ENCODE measurements at places on chromosomes 3 and 15.

DNA sequence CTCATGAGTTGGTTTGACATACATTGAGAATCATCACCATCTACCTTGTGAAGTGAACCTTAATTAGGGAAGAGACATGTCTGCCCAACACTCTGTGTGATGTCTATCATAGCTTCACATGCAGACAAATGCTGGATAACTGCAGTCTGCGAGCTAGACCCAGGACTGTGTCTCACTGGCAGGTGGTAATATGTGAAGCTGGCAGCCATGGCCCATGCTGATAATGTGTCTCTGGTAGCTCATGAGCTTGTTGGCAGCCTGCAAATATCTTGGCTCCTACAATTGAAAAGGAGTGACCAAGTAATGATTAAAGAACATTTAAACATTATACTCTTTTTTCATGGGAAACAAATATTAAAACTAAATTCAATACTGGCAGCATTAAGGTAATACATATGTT, 234.8 kb downstream of the CHST2 start:
- DNase-seq: no peak

- DNase-seq: no peak
Observed at GRCh38 chr3:126679831-126680666, 24.0 kb upstream of the CHCHD6 start.

DNA sequence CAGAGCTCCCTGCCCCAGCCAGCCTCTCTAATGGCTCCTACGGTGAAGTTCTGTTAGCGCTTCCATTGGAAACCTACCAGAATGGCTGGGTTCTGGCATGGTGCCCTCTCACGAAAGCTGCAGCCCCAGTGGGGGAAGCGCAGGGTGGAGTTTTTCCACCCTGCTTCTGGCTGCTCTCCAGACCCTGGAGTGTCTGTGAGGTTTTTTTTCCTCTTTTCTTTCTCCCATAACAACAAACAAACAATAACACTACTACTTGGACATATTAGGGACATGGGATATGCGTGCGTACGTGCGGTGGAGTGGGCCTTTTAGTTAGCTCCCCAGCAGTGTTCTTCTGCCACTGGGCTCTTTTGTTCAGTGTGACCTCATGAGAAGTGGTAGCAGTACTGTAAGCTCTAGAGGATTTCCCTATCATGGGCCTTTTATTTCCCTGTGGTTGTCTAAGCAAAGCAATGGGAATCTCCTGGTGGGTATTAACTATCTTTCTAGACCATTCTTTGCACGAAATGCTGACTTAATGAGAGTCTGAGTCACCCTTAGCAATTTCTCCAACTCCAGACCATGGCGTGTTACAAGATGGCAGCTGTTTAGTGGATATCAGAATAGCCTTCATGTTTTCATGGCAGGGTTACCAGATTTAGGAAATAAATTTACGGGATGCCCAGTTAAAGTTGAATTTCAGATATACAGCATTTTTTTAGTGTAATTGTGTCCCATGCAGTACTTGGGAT, 161.9 kb downstream of the FNDC3B start:
- peak; percentile 90 for DNase-seq

GRCh38 chr3:125116311-125117080, 60.7 kb upstream of the HEG1 start:
- DNase-seq: no peak

GRCh38 chr3:30873671-30874070, 20.8 kb downstream of the GADL1 start:
- DNase-seq: no peak

GRCh38 chr3:5197470-5198312, 10.2 kb downstream of the EDEM1 start:
- no peak for DNase-seq

DNA sequence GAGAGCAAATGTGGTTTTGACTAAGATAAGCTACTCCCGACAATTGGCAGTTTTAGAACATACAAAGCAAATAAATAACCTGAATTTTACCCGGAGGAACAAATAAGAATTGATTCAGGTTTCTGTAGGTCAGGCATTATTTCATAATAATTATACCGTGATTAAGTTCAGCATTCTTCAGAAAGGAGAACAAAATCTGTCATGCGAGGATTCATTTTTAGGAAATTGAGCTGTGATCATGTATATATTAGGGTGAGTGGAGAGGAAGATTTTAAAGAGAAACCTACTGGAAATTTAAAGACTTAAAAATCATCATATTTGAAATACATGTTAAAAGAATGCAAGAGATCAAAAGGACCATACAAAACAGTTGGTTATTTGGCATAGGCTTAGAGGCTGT, 20.5 kb downstream of the ZNF609 start:
- no peak for DNase-seq

DNA sequence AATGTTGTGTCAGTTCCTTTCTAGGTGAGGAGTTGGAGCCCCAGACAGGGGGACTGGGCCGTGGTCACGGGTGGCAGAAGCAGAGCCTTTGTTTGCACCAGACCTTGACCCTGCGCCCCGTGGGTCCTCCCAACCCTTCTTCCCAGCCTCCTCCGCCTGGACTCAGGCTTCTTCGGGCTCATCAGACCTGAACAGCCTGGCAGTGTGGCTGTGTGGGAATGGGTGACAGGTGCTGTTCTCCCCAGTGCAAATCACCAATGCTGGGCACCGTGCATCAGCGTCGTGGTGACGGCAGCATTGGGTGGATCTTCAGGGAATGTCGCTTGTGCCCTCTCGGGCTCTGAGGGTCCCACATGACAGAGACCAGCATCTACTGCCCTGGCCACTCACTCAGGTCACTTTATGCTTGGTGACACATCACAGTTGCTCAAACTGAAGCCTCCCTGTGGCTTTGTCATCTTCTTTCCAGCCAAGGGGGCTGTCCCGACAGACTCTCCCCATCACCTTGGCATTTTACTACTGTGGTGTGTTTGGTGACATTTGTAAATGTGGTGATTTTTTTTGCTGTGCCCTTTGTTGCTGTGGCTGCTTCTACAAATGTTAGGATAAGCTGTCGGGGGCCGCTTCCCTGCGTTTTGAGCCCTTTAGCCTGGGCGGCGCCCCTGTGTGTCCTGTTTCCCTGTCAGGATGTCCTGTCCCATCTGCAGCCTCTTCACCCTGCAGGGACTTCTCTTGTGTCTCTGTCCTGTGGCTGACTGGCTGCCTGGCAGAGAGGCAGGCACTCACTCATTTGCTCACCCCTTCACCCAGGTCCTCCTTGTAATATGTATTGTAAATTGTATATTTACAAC, 14.5 kb downstream of the APBA2 start:
- DNase-seq: no peak

DNA sequence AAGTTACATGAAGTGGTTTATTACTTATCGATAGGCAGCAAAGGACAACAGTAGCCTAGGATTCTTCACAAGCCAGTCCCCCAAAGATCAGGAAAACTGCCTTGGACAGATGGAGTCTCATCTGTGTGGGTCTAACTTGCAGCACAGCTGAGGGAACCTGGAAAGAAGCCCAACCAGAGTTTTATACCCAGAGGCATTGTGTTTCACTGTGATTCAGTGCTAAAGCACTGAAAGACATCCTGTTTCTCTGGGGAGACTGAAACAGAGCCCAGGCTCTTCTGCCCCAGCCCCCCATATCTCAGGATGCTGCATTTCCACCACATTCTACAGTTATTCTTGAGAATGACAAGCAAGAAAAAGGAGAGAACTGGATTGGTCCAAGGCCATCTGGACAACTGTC, 48.2 kb upstream of the PYDC2 start:
- DNase-seq: no peak

DNA sequence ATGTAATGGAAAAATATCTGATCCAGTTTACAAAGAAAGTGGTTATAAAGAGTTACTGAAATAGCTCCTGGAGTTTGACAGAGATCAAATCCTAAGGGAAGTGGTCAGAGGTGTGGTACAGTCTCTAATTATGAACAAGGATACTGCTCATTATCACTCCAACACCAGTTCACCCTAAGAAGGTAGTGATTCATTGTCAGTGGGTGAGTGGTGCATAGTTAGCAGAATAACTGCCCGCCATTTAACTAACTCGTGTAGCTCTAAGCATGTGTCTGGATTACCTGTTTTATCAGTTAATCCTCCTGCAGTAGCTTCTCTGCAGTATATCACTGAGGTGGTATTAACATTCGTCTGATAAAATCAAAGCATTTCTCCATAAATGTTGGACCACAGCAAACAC, 700.1 kb downstream of the NLGN1 start:
- no peak for DNase-seq

- peak; percentile 78 for DNase-seq
Observed at GRCh38 chr3:194133661-194134230, 2.2 kb upstream of the HES1 start.

- no peak for DNase-seq
Observed at GRCh38 chr3:41726891-41727290, 235.0 kb downstream of the ULK4 start.

DNA sequence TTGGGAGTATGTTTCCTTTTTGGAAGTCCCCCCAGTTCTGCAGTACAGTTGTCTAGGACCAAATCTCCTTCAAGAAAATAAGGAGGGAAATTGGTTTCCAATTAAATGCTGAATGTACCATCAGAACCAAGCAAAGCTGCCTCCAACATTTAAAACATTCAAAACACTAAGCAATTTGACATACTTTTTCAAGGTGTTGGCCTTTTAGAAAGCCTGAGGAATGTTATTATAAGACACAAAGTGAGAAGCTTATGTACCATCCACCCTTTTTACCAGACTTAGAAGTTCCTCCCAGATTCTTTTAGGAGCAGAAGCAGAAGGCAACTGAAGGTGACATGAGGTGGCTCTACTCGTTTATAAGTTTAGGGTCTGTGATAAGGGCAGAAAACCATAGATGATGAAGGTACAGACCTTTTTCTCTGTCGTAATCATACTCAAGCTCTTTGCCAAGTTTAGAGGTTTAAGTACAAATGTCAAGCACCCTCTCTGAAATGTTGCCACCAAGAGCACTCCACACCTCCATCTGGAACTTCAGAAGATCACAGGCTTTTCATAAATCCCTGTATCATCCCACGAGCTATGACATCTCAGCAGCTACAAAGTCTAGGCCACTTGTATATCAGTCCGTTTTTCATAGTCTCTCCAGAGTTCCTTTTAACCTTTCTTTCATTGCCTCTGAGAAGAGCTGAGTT, 282.5 kb upstream of the THBS1 start:
- DNase-seq: no peak

DNA sequence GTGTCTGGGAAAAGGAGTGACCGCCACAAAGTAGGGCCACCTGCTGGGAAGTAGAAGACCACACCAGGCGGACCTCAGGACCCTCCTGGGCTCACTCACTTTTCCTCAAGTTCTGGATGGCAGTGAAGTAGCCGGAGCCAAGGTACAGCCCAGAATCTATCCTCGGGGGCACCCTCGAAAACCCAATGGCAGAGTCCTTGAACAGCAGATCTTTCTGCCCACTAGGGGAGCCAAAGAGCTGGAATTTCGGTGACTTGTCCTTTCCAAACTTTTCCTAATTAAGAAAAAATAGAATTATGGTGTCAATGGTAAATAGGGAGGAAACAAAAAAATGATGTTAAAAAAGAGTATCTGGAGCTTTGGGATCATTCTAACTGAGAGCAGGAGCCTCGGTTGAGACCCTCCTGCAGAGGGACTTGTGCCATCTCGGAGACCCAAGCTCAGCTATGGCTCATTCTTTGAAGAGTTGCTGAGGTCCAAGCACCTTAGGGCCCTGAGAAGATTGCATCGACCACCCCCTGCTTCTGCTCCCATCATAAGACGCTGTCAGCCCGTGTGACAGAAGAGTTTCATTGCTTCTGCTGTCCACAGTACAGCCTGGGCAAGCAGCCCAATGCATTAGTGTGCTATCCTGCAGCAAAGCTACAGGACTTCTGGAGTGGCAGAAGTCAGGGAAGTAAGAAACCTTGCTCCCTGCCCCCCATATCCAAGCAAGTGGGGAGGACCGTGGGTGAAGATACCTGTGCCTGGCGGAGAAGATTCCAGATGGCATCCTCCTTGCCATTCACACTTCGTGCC, 14.8 kb downstream of the LTF start:
- no peak for DNase-seq

GRCh38 chr3:191973820-191974219, 512.9 kb downstream of the PYDC2 start:
- no peak for DNase-seq

DNA sequence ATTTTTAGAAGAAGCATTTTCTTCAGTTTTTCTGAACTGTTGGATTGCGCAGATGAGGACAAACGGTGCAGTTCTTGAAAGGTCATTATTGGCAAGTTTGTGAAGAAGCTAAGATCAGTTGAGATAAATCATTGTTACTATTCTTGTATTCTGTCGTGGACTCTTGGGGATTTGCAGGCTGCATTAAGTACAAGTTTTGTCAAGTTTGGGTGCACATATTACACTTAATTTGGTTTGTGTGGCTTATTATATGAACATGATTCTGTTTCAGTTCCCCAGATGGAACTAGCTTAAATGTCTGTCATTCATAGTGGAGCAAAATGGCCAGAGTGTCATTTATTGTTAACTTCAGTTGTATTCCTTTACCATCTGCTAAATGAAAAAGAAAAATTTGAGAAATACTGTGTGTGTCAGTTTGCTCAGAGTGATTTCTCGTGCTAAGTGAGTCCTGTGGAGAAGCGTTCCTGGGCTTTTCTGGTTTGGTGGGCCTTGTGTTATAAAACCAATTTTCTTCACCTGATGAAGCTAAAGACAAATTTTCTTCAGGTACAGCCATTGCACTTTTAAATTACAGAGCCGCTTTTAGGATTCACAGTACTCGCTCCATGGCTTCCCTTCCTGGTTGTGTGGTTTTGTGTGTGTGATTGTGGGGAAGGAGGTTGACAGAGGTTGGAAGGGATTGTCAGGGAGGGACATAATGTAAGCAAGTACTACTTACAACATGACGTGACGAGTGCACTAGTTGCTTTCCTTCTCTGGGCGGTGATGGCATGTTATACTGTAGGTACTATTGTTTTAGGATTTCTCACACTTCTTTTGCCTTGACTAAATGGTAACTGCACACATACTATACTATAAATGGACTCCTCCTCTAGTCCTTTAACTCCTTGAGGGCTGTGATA, 1.7 kb downstream of the AKAP13 start:
- no peak for DNase-seq

GRCh38 chr15:25790000-25790660, 73.0 kb downstream of the ATP10A start:
- peak; percentile 76 for DNase-seq

DNA sequence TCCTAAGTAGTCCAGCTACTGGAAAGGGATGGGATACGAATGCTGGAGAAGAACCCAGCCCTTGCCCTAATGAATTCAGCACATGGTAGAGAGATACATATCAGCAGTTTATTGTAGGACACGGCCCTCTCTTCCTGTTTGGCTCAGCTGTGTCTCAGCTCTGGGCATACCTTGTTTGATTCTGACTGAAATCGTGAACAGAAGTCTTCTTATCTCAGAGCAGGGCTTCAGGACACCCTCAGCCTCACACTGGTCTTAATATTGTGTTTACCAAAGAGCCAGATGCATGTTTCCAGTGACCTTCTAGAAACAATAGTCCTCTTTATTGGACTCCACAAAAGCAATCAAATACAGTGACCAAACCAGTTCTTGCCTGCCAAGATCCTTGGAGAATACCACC, 54.7 kb downstream of the FAM174B start:
- DNase-seq: peak; percentile 17

- DNase-seq: no peak
Observed at GRCh38 chr3:69786854-69787253, 47.6 kb downstream of the MITF start.

- DNase-seq: no peak
Observed at GRCh38 chr3:148453781-148454191, 243.9 kb upstream of the AGTR1 start.

All from sciatic nerve (tissue), 2 donors.